ENCODE measurements at places on chromosomes 12 and 14.

- no peak for DNase-seq
Measured at GRCh38 chr12:69383074-69383473, 23.5 kb downstream of the YEATS4 start.

DNA sequence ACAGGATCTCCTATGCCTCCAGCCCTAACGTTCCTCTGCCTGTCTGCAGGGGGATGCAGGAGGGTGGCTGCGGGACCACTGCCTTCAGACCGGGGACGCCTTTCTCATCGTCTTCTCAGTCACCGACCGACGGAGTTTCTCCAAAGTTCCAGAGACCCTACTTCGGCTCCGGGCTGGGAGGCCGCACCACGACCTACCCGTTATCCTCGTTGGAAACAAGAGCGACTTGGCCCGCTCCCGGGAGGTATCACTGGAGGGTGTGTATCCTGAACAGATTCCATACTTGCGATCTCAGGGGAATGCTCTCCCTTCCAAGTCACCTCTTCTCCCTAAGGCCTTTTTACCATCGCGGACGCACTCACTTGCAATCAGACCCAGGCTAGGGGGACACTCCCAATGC, 3.0 kb downstream of the REM2 start:
- DNase-seq, result no peak

DNA sequence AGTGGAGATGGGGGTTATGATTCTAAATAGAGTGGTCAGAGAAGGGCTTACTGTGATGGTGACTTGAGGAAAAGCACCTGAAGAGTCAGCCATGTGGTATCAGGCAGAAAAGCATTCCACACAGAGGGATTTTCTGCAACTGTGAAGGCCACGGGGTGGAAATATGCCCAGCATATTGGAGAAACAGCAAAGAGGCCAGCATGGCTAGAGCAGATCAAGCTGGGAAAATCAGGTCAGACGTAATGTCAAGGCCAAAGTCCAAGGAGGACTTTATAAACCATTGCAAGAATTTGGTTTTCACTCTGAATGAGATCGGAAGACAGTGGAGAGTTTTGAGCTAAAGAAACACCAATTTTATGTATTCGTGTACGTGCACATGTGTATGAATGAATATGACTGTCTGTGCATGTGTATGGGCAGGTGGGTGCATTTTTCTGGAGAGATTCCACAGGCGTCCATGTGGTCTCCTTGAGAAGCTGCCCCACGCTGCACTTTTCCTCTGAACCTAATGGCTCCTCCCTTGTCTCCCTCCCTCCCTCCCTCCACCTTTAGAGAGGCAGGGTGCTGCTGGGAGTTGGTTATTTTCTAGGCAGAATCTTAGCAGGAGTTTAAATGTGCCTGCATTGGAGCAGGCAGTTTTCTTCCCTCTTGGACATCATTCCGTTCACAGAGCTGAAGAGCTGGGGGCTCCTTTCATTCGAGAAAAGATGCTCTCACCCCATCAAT, 97.4 kb upstream of the PPP4R3A start:
- DNase-seq, result no peak

- no peak for DNase-seq
Measured at GRCh38 chr14:103547941-103548462, 14.5 kb downstream of the BAG5 start.

DNA sequence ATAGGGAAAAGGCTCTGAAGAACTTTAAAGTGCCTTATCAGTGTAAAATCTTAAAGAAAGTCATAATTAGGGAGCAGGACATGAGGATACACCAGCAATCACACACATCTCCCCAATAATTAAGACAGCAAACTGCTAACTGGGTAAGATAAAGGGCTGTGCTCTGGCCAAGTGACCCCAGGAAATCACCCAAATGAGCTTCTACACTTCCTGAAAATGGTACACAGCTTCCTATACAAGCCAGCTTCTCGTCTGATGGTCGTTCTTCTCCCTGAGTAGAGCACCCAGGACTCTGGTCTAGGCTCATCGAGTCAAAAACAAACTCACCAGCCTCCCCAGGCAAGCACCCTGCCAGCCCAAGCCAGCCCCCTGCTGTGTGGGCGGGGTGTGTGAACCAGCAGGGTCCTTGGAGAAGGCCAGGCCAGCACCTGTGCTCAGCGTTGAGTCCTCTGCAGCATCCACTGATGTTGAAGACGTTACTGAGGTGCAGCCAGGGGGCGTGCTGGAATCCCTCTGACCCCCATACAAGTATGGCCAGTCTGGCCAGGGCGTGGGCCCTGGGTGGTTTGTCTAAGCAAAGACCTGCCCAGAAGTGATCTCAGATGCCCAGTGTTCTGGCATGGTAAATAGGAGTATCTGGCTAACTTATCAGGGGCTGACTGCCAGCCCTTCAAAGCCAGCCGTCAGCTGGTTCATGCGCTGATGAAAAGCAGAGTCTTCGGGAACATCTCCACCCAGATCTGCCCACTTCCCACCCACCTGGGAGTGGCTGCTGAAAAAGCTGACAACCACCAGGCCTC, 41.4 kb downstream of the ACTN1 start:
- DNase-seq, result no peak

GRCh38 chr12:58750484-58750883, 169.8 kb downstream of the LRIG3 start:
- DNase-seq, result peak; percentile 89

GRCh38 chr12:20800160-20800559, 10.3 kb upstream of the SLCO1B3 start:
- DNase-seq, result no peak

DNA sequence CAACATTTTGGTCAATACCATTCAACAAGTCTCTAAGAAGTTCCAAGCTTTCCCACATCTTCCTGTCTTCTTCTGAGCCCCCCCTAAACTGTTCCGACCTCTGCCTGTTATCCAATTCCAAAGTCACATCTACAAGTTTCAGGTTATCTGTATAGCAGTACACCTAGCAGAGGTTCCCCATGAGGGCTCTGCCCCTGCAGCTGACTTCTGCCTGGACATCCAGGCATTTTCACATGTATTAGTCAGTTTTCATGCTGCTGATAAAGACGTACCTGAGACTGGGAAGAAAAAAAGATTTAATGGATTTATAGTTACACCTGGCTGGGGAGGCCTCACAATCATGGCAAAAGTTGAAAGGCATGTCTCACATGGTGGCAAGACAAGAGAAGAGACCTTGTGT, 10.2 kb upstream of the PLA2G1B start:
- no peak for DNase-seq

- no peak for DNase-seq
Measured at GRCh38 chr14:73645248-73645610, 443 bp downstream of the DNAL1 start.

- DNase-seq, result no peak
Measured at GRCh38 chr12:76031081-76031413, 529 bp downstream of the PHLDA1 start.

DNA sequence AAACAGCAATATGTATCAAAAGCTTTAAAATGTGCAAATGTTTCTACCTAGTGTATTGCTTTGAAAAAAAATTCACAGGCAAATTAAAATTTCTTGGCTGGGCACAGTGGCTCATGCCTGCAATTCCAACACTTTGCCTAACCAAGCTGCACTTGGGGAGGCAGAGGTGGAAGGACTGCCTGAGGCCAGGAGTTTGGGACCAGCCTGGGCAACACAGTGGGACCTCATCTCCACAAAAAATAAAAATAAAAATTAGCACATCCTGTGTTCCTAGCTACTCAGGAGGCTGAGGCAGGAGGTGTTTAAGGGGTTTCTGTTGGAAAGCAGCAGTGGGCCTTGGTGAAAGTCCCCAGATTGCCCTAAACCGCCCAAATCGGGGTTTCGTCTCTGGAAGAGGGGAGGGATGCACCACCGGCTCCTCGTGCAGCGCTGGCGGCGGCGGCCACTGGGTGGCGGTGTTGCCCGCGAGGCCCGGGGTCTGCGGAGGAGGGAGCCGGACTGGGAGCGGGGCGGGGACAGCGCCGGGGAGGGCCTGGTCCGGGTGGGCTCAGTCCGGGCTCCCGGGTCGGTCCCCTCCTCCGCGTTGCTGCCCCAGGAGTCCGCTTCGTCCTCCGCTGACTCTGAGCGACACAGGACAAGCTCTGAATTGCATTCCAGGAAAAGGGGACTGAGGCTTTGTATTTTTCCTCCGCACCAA, 265.6 kb downstream of the AACS start:
- peak; percentile 20 for DNase-seq

DNA sequence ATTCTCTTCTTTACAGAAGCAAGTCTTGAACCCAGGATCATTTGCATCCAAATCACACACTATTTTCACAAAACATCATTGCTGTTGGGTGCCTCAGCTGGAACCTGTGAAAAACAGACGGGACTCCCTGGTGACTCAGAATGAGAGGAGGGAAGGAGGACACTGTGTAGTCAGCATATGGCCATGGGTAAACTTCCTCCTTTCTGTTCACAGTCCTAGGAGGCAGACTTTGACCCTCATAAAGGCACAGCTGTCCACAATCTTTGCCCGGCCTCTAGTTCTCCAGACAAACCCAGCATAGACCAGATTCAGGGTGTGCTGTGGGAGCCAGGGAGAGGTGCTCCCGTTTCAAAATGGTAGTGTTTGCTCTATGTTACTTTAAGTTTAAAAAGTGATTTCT, 62.0 kb downstream of the DYRK2 start:
- no peak for DNase-seq

DNA sequence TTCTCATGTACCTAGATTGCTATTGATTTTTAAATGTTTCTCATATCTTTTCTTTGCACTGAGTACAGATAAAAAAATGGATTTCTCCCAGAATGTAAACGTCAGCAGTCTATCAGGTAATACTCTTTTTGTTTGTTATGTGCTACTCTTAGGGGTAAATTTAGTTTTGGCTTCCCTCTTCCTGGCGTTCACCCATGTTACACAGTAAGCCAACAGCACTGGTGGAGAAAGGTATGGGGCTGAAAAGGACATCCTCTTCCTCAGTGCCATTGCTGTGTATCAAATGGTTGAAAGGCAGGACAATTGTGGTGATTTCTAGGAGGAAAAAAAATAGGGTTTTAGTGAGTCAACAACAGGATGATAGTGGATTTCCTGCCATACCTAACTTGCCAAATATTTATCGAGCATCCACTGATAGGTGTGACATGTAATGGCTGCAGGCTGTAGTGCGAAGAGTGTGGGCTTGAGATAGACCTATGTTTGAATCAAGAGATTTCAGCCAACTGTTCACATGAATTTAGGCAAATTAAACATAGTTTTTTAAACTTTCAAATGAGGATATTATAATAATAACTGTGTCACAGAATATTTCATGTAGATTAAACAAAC, 7.5 kb downstream of the KLRF2 start:
- DNase-seq, result no peak

- no peak for DNase-seq
Measured at GRCh38 chr14:23405516-23406025, 2.5 kb downstream of the MYH6 start.
